ENCODE measurements at places on chromosomes 1 and 21.

GRCh38 chr1:220281159-220281574, 8.9 kb upstream of the RAB3GAP2 start:
- DNase-seq: peak; percentile 27

DNA sequence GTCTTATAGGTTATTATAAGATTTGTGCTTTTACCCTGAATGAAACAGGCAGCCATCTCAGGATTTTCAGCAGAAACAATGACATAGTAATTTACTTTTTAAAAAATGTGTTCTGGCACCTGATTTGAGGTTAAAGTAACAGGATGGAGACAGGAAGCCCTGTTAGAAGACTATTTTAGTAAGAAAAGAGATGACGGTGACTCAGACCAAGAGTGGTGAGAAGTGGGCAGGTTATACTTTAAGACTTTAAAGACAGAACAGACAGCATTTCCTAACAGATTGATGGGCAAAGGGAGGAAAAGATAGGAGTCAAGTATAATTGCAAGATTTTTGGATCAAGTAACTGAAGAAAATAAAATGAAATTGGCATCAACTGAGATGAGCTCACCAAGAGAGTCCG, 436.8 kb upstream of the NR5A2 start:
- DNase-seq: no peak

GRCh38 chr1:89832496-89833127, 11.8 kb downstream of the LRRC8D start:
- no peak for DNase-seq

DNA sequence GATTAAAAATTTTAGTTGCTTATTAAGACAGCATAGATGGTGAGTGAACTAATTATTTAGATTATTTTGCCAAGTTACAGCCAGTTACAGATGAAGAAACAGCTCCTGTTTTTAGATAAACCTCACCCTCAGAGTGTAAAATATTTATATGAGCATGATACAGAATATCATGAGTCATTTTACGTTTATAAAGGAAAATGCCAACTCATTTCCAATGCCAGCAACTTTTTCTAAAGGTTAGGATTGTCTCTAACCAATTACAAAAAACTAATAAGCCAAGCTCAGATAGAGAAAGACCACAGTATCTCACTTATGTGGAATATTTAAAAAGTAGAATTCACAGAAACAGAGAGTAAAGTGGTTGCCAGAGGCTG, 590.1 kb downstream of the LTN1 start:
- DNase-seq: no peak

DNA sequence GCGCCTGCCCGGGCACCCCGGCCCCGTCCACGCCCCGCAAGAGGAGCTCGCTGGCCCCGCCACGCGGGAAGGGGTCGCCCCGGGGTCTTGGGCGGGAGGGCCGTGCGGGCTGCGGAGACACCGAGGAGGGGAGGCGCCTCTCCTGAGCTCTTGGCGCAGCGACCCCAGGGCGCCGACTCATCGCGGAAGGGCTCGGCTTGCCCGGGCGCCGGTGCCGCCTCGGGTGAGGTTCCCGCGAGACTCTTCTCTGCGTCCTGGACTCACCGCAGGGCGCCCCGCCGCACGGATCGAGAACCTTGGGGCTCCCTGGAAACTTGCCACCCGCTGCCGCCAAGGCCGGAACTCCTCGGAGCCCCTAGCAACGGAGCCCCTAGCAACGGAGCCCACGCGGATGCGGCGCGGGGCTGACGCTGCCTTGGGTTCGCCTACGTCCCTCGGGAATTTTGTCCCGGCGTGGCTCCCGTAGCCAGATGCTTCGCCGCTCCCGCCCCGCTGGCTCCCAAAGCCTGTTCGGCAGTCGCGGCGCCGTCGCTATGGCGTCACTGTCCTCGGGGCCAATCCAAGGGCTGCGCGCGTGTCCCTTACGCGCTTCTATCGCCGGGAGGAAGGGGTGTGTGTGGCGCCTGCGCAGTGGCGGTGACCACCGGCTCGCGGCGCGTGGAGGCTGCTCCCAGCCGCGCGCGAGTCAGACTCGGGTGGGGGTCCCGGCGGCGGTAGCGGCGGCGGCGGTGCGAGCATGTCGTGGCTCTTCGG, at the start of gene ATAD3A:
ATAD3A (plus strand) TSS at position 630 of the 753 bp plus-strand sequence; CDS start at position 737, 107 bp downstream.
- peak; percentile 95 for DNase-seq

GRCh38 chr1:240255922-240256321, 164.2 kb downstream of the FMN2 start:
- no peak for DNase-seq

- no peak for DNase-seq
Measured at GRCh38 chr1:18723701-18724411, 93.2 kb downstream of the PAX7 start.

DNA sequence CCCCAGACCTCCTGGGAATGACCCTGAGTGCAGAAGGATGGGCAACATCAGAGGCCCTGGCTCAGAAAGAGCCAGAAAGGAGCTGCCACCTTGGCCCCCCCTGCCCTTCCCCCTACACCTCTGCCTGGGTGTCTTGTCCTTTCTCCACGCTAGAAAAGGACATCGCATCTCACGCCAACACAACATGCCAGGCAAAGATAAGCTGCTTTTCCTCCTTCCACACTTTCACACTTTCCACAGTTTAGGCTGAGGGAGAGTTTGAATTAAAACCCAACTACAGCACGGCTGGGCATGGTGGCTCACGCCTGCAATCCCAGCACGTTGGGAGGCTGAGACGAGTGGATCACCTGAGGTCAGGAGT, 109.5 kb downstream of the SPSB1 start:
- no peak for DNase-seq

All from ACHN (cell line).